Muscle of back (tissue), 13 donors: ENCODE measurements at places on chromosomes 3 and 15.

DNA sequence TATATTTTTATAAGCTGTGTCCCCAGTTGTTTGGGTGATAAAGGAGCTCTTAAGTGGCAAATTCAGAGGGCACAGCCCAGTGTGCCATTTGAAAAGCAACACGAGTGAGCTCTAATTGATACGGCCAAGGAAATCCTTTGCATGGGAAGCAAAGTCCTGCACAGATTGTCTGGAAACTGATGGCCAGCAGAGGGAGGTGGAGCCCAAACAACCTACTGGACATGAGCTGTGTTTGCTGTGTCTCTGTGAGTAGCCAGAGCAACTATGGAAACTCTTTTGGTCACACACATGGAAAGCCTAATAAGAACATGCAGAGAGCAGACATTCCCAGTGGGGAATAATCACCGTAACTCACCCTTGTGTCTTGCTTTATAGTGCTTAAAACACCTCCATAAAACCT is 24.4 kb downstream of the ONECUT1 start:
- no peak for DNase-seq

GRCh38 chr15:83132861-83133523 is 25.5 kb downstream of the TM6SF1 start:
- DNase-seq, result no peak

DNA sequence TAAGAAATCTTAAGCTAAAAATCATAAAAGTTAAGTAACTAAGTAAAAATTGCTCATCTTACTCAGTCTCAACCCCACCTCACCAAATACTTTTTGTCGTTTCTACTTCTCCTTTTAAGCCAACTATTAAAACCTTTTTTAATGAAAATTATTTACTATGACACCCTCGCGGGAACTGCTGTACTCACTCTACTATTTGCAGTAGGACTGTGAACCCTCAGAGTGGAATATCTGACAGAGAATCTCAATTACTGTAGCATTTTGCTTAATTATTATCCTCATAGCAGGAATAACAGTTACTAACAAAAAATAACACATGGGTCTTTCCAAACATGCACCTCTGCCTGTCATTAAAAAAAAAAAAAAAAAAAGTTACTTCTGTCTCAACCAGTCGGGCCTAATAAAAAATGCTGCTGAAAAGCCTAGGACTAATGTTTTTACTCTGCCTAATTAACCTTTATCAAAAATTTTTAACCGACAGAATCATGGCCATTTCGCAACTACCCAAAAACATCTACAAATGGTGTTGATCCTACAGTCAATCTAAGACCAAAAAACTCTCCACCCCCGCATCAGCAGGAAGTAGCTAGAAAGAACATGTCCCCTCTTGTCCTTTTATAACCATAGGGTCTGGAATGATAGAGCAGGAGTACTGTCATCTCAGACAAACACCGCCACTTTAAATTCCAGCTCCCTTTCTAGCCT is 10.2 kb downstream of the ALDH1L1 start:
- DNase-seq, result no peak

DNA sequence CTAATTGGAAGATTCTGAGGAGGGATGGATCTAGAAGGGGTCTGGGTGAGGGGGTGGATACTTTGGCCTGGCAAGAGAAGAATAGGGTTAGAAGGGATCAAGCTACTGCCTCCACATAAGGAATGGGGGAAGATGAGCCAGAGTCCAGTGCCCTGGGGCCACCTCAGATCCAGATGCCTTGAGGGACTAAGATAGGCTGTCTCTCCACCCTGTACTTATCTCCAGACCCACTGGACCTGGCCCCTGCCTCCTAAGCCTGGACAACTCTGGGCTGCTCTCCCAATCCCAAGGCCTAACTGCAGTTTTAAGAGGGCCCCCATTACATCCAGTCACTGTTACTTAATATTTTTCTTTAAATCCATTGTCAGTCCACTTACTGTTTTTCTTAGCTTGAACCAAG is 2.0 kb downstream of the DVL3 start:
- no peak for DNase-seq

DNA sequence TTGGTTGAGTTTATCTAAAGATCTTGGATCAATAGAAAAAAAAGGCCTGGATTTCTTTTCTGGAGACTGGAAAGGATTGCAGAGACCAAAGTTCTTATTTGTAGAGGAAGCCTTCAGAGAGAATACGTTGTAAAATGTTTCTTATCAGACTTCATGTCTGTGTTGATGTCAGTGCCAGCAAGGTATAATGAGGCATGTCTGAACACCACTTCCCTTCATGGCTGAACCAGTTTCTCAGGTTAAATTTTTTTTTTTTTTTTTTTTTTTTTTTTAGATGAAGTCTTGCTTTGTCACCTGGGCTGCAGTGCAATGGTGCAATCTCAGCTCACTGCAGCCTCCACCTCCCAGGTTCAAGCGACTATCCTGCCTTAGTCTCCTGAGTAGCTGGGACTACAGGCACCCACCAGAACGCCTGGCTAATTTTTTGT is 17.8 kb upstream of the ZNF774 start:
- no peak for DNase-seq

DNA sequence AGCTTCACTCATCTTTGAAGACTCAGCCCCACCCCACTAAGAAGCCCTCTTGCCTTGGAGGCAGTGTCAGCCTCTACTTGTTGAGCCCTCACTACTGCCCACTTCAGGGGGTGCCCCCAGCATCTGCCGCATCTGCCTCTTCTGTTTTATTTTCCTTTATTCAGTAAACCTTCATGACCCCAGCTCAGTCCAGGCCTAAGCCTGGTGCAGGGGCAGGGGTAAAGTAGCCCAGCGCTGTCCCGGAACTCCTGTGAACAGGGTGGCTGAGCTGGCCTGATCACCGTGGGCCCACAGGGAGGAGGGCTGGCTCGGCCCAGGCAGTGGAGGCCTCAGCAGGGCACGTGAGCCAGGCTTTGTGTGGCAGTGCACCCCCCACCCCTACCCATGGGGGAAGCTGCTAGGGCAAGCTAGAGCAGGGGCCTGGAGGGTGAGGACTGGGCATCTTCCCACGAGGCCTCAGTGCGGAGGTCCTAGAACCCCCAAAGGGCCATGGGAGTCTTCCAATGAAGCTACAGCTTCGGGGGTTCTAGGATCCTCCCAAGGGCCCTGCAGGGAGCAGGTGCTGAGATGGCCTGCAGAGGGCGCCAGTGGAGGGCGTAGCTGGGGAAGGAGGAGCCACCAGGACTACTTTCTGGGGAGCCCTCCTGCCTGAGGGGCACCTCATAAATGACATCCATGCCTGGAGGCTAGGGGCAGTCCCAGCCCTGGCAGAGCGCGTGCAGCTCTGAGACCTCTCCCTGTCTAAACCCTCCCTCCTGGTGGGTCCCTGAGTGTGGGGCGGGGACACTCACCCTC is 36.0 kb downstream of the TSPAN3 start:
- no peak for DNase-seq

GRCh38 chr3:99167071-99167470 is 265.6 kb upstream of the DCBLD2 start:
- no peak for DNase-seq

DNA sequence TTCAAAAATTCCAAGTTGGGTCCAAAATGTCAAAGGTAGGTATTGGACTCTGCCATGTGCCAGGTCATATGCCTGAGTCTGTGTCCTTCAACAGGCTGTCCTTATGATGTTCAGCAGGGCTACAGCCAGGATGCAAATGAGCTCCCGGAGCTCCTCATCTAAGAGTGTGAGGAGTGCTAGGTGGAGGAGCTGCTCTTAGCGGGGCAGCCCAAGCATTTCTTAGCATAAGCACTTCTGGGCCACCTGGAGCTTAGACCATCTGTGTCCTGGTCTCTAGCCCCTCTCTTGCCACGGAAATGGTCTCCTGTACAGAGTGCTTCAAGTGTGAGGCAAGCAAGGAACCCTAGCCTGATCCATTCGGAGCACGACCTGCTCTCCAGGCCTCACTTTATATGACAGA is 64.6 kb upstream of the PRR23C start:
- no peak for DNase-seq

- DNase-seq, result no peak
Observed at GRCh38 chr15:70628549-70628896, 134.8 kb downstream of the UACA start.

DNA sequence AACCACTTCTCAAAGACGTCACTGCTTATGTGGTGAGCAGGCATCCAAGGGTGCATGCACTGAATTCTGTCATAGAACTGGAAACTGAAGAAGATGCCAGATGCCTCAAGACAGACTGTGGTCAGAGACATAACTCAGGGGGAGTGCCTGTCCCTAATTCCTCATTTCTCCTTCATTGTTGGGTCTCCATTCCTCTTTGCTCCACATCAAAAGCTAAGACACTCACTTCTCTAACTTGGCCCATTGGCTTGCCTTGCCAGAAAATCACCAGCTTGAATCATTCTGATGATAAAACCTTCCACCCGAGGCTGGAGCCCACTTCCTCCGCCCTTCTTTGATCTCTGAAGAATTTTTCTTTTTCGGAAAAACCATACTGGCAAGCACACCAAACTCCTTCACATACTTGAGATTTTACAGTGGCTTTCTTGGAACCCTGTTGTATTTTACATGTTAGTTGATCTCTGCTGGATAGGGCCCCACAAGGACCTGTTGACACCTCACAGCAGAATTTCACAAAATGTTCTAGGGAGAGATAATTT is 69.9 kb downstream of the COL8A1 start:
- peak; percentile 28 for DNase-seq

DNA sequence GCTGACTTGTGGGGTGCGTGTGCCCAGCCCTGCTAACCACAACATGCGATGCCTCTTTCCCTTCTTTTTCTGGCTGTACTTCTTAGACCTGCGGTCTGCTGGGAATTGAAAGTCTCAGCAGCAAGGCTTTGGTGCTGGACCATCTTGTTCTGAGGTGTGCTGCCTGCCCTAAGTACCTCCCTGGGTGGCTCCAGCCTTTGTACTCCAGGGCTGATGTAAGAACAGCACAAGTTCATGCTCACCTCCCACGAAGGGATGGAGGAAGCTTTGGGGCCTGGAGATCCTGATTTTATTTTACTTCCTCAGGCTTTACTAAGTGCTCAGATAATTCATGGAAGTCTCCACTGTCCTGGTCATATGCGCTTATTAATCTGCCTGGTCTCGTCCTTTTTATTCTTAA is 28.9 kb downstream of the FAM43A start:
- no peak for DNase-seq

DNA sequence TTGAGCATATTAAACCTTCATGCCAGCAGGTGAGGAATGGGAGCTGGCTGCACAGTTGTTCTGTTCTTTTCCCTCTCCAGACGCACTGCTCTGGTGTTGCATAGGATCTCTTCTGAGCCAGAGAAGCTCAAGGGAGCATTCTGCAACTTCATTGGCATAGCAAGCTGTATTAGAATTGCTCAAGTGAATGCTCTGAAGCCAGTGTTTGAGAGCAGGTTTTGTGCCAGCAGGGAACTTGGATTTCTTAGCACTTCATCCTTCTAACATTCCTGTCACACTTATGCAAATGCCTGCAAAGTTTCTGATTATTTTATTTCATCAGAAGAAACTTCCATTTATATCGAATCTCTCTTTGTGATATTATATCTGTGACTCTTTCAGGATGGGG is 366.6 kb downstream of the AGBL1 start:
- DNase-seq, result no peak

- no peak for DNase-seq
Observed at GRCh38 chr15:69357773-69358771, 56.1 kb upstream of the KIF23 start.

GRCh38 chr3:82011336-82011735 is 249.9 kb upstream of the GBE1 start:
- no peak for DNase-seq

- peak; percentile 55 for DNase-seq
Observed at GRCh38 chr3:141828890-141829289, 47.6 kb upstream of the ATP1B3 start.

- DNase-seq, result no peak
Observed at GRCh38 chr3:47715928-47716327, 65.8 kb downstream of the SMARCC1 start.

DNA sequence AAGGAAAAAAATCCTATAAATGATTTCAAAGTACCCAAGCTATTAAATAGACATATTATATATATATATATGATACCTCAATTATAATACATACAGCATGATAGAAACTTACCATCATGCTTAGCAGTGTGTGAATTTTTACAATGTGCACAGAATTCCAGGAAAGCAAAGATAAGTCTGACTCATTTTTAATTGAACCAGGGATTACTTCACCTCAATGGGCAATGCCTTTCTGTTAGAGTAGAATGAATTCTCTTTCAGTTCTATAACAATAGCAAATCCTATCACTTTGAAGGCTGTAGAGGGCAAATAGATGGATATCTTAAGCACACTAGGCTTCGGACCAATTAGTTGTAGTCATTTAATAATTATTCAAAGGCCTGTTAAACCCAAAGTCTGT is 54.8 kb upstream of the P3H2 start:
- no peak for DNase-seq

DNA sequence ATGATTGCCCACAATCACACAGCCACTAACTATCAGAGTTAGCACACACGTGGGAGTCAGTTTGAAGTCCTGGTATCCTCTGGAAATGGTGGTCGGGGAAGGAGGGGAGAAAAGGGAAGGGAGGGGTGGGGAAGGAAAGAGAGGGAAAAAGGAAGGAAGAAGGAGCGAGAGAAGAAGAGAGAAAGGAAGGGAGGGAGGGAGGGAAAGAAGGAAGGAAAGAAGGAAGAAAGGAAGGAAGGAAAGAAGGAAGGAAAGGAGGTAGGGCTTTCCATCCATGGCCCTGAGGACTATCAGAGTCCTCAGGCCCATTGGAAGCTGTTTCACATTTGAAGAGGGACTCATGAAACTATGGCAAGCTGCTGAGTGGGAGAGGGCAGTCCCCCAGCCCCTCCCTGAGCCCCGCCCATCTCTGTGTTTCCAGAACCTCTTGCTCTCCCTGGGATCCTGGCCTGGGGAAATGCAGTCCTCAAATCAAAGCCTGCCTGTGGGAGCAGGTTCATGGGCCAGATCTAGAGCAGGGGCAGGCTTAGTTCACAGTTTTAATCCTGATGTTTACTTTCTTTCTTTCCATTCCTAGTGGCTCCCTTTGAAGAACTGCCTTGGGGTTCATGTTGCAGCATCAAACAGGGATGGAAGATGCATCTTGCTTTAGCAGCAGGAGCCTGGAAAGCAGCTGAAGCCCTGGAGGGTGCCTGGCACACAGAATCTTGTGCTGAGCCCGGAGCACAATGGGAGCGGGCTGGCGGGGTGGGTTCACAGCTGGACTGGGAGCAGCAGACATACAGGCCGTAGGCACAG is 66.1 kb upstream of the GLCE start:
- peak; percentile 63 for DNase-seq

DNA sequence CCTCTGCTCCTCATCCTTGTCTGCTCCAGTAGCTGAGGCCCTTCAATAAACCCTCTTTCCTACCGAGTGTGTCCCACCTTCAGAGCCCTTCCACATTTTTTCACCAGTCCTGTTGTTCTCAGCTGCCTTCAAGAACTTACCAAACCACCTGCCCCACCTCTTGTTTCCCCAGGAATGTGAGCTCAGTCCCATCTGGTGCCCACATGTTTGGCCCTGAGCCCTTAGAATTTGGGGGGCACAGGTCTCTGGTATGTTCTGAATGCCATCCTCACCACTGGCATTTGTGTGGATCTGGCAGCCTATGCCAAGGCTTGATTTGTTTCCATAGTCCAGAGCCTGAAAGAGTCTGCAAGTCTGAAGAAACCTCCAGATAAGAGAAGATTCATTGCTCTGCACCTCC is 315.2 kb upstream of the PPP2R3A start:
- DNase-seq, result no peak

- no peak for DNase-seq
Observed at GRCh38 chr15:94834494-94834893, 603.1 kb downstream of the MCTP2 start.

GRCh38 chr3:131699001-131699400 is 196.2 kb upstream of the MRPL3 start:
- no peak for DNase-seq

- DNase-seq, result no peak
Observed at GRCh38 chr15:96849271-96849900, 518.9 kb downstream of the NR2F2 start.
